ENCODE measurements at places on chromosomes 12 and 14.

- no peak for DNase-seq
These were observed 28.1 kb downstream of the CBX5 start for GRCh38 chr12:54251667-54252284.

DNA sequence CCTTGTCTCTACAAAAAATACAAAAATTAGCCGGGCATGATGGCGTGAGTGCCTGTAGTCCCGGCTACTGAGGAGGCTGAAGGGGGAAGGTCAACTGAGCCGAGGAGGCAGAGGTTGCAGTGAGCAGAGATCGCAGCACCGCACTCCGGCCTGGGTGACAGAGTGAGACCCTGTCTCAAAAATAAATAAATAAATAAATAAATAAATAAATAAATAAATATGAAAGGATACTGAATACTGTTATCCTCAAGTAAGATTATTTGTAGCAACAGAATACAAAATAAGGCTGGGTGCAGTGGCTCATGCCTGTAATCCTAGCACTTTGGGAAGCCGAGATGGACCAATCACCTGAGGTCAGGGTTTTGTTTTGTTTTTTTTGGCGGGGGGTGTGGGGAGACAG is 1.9 kb downstream of the RNF41 start:
- no peak for DNase-seq

- no peak for DNase-seq
These were observed 54.7 kb upstream of the JDP2 start for GRCh38 chr14:75373133-75373532.

DNA sequence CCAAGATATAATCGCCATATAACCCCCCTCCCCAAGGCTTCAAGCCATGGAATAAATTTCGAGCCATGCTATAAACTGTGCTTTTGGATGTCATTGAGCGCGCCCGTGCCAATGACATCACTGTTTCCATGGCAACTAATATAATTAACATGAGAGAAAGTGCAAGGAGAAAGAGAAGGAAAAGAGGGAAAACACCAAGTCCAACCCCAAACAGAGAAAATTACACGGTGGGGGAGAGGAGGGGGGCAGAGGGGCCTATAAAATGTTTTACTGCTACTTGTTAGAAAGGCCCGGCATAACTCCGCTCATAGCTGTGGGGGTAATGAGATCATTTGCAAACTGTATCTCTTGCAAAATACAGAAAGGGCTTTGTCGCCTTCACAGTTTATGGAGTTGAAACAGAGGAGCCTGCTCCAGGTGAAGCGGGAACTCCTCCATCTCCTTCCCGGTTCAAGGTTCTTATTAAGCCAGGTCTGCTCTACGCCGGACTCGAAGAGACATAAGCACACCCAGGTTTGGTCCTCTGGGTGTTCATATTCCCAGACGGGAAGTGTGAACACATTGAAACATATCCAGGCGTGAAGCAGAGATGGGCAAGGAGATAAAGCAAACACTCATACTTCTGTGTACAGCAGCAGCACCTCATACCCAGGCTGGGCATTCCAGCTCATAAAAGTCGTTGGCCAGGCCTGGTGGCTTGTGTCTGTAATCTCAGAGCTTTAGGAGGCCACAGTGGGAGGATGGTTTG is 99.1 kb upstream of the MAP1LC3B2 start:
- DNase-seq = no peak

GRCh38 chr12:1656902-1657301 is 27.9 kb downstream of the WNT5B start:
- DNase-seq = no peak

DNA sequence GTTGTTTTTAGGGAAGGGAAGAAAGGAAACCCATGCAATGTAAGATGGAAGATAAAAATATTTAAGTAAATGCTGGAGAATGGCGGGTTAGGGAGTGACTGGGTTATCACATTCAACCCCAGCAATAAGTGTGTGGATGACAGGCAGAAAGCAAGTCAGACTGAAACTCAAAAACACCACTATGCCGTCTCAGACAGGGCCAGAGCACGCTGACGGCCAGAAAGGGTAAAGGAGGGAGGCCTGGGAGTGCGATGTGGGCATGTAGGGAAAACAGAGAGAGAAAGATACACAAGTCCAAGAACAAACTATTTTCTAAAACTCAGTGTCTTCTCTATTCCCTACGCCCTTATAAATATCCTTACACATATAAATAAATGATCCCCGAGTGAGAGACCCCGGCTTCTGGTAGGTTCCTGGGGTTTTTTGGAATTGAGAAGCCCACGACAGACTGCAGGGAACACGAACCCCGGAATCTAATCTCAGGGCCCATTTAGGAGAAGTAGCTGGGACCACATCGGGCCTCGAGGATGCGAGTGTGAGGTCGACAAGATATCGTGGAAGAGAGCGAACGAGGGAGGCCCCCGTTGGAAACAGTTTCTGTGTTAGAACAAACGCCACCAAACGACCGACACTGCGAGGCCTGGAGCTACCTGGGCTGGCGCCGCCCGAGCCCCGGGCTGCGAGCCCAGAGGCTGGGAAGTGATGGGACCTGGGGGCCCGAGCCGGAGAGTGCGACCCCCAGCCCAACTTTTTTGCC is 735 bp upstream of the OTX2 start:
- DNase-seq = no peak

GRCh38 chr14:105491366-105491973 is 424 bp downstream of the TEDC1 start:
- DNase-seq = peak; percentile 92

DNA sequence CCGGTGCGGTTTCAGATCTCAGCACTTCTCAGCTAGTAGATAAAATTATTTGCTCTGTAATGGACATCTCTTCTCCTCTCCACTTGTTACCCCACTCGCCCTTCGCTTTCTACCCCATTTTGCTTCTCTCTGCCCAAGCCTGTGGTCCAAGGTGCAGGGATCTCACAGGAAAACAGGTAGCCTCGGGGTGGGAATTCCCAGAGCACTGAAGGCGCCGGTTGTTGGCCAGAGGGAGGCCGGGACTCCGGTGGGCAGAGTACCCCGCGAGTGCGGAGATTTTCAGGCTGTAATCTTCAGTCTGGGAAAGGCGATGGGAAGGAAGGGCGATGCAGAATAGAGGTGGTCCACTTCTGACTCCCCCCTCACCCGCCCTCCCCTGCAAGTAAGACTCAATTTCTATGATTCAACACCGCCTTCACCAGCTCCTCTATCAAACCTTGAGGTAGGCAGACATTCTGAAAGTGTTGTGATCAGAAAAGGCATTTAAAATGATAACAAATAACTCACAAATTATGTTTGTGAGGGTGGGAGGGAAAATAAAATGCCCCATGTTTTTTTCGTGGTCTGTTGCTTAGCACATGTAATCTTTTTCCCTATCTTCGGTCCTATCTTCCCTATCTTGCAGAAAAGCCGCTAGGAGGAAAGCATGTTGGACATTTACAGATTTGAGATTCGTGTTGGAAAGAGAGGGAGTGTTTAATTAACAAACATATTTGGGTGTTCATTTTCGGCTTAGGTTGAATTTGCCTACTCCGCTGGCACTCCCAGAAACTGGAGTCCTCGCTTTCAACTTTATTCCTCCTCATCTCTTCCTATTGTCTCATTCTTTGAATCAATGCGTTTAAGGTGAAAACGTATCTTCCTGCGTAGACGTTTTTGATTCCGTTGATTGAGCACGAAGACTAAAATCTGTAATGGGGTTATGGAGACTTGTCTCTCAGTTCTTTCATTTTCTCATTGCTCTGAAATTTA is 8.5 kb downstream of the FOXG1 start:
- no peak for DNase-seq

DNA sequence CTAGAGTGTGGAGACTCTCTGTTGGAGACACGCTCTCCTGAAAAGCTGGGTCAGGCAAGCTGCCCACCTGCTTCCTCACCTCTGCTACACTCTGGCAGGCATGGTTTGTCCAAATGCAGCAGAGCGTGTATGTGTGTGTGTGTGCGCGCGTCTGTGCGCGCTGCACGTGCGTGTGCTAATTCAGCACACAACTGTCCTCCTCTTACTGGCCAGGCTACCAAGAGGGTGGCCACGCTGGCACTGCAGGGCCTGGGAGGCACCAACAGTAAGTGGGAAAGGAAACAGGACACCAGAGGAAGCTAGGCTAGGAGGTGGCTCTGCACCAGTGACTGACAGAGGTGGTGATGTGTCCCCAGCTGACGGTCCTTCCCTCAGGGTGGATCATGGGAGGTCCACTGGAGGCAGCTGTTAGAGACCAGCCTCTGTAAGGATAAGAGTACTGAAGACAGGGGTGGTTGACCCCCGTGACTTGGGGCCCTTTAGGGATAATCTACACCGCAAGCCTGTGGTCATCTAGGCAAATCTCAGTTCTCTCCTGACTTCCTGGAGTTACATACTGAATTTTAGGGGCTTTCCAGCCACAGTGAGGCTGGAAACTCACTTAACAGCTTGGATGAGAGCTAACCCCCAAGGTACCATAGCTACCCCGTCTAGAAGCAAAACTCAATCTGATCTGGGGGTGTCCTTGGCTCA is 15.6 kb upstream of the TFCP2 start:
- no peak for DNase-seq

Measured in stimulated activated CD4-positive, alpha-beta T cell treated with anti-CD3 and anti-CD28 coated beads, Interleukin-12 subunit alpha, Interleukin-12 subunit beta, amount 100 ng/mL, for 24 hours (primary cell).